T-helper 1 cell (primary cell): ENCODE measurements at places on chromosomes 4 and X.
A peak's percentile ranks its signal among the peaks of the same experiment; 100 is the strongest.

DNA sequence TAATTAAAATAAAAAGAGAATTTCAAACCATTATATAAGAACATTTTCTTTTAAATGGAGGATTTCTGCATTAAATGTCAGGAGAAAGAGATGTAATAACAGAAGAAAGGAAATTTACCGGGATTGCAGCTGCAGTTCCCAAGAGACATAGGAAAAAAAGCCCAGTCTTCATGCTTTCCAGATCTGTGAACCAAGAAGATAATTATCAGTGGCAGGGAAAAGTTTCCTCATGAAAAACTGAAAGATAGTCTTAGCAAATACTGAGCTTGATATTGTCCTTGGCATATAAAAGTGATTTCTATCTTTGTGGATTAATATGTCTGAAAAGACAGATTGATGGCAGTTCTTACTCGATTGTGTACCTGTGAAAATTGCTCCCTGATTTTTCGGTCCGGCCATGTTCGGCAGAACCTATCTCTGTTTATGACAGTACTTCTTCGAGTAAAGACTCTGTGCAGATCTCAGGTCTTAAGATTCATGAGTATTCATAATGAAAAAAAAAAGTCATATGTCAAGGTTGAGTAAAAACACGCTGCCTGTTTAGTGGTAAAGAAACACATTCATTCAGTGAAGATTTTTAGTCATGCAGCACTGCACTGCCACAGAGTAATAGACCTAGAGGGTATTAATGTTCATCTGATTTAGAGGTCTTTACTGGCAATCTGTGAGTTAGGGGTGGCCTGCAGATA is 29.6 kb downstream of the SPARCL1 start:
- no peak for DNase-seq

GRCh38 chr4:10722957-10723356 is 38.4 kb upstream of the CLNK start:
- peak; percentile 66 for DNase-seq

GRCh38 chr4:86106475-86106874 is 253.4 kb downstream of the MAPK10 start:
- no peak for DNase-seq

DNA sequence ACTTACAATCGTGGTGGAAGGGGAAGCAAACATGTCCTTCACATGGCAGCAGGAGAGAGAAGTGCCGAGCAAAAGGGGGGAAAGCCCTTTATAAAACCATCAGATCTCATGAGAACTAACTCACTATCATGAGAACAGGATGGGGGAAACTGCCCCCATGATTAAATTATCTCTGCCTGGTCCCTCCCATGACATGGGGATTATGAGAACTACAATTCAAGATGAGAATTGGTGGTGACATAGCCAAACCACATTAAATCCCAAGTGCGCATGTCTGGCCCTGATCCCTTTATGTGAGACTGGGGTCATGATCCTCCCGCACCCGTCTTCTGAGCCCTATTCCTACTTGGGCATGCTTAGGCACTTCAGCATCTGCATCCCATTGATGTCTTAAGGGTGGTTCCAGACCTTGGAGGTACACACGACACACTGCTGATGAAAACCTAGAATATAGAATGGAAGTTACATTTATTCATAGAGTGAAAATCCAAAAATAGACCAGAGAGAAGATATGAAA is 116.0 kb downstream of the PTTG2 start:
- no peak for DNase-seq

DNA sequence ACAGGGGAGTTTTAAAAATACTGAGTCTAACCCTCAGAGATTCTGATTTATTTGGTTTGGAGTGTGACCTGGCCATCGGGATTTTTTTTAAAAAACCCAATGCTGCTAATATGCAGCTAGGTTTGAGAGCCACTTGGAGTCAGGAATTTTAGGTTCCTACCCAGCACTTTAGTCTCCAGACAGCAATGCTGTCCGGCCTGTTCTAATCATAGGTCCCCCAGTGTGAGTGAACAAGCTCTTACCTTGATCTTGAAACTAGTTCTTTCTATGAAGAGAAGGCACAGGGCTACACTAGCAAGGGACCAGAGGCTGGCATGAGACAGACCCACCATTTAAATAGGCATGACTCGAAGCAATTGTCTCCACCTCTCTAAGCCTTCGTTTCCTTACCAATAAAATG is 103.5 kb downstream of the SMIM20 start:
- no peak for DNase-seq

- no peak for DNase-seq
Measured at GRCh38 chrX:10112510-10112909, 44.3 kb upstream of the CLCN4 start.

DNA sequence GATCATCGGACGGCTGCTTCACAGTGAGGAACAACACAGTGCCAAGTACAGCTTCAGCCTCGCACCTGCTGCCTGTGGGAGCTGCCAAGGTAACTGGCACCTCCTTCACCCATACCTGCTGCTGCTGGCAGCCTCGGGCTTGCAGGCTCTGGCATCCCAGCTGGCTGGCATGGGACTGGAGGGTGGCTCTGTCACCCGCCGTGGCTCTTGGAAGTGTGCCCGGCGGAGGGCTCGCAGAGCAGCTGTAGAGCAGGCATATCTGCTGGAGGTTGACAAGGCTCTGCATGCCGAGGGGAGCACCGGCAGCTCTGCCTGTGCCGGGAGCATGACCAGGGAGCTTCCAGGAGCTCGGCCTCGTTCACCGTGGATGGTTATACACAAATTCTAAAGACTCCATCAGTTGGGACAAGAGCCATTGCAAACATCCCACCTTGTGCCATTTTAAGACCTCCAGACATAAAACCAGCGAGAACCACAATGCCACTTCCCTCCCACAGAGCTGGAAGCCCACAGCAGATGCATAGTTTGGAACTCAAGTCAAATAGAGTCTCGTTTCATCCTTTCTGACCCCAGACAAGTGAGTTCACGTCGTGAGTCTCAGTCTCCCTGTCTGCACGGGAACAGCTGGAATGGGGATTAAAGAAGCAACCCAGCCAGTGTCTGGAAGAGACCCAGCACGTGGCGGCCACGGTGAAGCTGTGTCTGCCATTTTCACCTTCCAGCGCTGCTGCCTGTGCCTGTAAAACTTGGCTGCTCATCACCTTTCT is 84.3 kb upstream of the PSAPL1 start:
- no peak for DNase-seq

DNA sequence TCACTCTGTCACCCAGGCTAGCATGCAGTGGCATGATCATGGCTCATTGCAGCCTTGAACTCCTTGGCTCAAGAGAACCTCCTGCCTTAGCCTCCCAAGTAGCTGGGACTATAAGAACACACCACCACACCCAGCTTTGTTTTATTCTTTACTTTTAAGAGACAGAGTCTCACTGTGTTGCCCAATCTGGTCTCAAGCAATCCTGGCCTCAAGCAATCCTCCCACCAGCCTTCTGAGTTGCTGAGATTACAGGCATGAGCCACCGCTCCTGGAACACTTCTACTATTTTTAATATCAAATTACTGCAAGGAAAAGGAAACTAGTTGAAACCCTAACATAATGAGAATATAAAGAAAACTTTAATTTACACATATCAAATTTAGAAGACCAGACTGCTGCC is 85.4 kb downstream of the FAM13A start:
- DNase-seq = no peak

DNA sequence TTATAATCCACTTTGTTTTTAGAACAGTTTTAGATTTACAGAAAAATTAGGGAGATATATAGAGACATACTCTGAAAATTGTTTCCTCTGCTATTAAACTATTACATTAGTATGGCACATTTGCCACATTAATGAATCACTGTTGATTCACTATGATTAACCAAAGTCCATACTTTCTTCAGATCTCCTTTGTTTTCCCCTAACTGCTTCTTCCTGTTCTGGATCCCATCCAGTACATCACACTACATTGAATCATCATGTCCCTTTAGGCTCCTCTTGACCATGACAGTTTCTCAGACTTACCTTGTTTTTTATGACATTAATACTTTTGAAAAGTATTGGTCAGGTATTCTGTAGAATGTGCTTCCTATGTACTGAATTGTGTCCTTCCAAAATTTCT is 109.2 kb upstream of the EDNRA start:
- DNase-seq = no peak

DNA sequence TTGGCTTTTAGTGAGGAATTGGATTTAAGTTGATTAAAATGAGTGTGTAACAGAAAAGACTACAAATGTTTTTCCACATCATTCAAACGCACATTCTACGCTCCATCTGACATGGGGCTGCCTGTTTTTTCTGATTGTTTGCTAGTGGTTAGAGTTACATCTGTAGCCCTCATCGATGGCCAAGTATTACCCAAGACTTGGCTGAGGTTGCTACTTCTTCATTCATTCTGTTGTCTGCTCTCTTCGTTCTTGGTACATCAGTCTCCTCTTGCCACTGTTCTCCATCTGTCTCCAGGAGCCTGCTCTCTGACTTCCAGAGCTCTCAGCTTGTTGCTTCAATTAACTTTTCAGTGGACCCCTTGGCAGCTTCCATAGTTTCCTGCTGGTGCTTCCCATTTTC is 1844.6 kb upstream of the TENM3 start:
- DNase-seq = no peak
